Fibroblast of mammary gland (primary cell): ENCODE measurements at places on chromosomes 12 and 14.

DNA sequence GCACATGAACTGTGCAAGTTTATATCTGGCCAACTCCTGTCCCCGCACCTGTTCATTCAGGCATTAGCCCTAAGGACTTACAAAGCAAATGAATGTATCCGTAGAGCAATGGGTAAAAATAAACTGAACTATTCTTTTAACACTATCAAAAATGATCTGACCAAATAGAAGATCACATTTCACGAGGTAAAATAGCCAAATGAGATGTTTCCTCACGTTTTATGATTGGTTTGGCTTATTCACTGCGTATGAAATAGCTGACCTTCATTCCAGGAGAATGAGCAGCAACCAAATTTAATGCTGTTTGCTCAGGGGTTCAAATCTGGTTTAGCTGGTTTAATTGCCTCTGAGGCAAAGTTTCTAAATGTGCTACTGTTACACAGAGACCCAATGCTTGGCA is 216.0 kb upstream of the EEA1 start:
- peak; percentile 36 for DNase-seq

DNA sequence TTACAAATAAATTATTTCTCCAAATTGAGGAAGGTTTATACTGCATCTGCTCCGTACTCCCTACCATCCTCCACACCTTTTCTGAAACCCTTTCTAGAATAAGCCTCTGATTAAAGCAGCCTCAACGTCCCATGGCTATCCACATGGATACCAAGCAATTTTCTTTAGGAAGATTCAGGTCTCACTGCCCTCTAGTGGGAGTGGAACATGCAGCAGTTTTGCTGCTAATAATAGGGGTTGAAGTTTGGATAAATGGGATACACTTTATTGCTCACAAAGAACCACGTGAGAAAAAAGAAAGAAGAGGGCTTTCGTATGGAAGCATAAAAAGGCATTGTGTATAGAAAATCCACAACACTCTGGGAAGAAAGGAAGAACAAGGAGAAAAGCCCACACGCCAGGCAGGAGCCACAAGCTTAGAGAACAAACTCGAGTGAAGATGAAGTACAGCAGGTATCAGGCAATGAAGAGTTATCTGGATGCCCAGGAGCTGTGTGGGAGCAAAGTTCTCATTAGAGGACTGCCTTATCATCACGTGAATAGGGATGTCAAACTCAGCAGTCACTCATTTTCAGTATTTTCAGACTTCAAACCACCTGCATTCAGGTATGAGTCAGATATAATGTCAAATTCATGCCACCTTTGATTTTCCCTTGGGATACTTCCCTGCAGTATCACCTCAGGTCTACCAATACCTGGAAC is 45.8 kb downstream of the CCER1 start:
- peak; percentile 73 for DNase-seq

- no peak for DNase-seq
Measured at GRCh38 chr14:22981090-22981875, 1.1 kb downstream of the AJUBA start.

GRCh38 chr12:100141998-100142850 is 450 bp downstream of the BLTP3B start:
- DNase-seq, result no peak

- DNase-seq, result no peak
Measured at GRCh38 chr12:102350070-102350469, 130.3 kb downstream of the IGF1 start.

- DNase-seq, result peak; percentile 56
Measured at GRCh38 chr12:70831543-70831942, 89.0 kb downstream of the PTPRR start.

DNA sequence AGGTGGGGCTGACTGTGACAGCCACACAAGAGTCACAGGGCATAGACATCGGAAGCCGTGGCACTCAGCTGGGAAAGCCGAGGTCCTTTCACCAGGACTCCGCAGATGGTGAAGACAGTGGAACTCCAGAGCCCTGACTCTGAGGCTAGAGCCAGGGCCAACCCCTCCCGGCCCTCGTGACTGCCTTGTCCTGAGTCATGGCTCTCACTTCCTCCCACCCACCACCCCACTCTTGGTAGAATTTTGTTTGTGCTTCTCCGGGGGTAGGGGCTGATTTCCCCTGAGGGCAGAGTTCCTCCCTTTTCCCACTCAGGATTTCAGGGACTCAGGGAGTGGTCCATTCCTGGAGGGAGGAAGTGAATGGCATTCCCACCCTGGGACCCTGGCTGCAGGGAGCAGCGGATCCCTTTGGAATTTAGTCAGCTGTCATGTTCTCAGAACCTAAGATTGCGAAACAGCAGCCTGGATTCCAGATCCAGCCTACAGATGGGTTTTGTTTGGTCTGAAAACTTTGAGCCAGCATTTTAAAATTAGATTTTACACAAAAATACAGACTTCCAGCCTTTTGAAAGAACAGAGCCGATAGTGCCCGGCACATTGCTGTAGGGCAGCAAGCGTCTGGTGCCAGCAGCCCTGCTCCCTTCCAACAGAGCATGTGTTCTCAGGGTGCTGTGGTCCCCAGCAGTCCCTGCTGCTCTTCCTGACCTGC is 50.7 kb downstream of the TPCN1 start:
- DNase-seq, result peak; percentile 87

DNA sequence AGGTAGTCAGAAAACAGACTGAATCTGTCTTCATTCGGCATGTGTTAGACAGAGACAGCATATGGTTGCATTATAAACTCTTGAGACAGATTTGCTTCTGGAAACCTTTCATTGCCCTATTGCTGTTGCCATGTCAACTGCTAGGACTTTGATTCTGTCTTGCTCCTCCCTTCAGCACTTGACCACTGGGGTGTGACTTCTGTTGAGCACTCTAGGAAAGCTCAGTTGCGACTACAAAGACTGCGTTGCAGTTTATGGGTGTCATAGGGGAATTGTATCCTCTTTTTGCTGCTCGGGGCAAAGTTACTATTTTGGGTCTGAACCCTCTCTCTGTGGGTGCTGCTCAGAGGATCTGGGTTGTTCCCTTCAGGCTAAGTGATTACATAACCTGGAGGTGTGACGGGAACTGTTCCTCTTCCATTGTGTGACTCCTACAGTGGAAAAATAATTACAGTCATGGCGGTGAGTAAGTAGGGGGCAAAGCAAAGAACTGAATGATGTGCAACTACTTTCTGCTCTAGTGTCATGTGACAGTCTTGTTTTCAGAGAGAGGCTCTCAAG is 44.3 kb upstream of the TRIM9 start:
- peak; percentile 5 for DNase-seq
